ENCODE measurements at places on chromosomes 3 and 15.

- DNase-seq: no peak
Measured at GRCh38 chr3:125351152-125351551, 24.0 kb downstream of the ZNF148 start.

- DNase-seq: no peak
Measured at GRCh38 chr3:113844622-113845222, 6.1 kb downstream of the GRAMD1C start.

GRCh38 chr3:159832024-159832423 lies 156.6 kb upstream of the IL12A start:
- no peak for DNase-seq

DNA sequence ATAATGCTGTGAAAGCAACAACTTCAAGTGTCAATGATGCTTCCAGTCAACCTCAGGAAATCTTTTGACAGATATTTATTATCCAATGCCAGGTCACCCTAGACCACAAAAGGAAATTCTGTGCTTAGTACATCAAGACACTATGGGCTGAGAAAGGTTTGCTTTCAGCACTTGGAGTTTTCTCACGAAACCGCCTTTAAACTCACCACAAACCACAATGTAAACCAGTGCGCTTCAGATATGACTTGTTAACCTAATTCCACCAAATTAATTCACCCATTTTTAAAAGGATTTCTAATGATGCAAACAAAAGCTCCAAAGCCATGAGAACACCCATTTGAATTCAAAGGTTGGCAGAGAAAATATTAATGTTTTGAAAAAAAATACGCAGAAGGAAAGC lies 292.9 kb upstream of the NR2F2 start:
- no peak for DNase-seq

DNA sequence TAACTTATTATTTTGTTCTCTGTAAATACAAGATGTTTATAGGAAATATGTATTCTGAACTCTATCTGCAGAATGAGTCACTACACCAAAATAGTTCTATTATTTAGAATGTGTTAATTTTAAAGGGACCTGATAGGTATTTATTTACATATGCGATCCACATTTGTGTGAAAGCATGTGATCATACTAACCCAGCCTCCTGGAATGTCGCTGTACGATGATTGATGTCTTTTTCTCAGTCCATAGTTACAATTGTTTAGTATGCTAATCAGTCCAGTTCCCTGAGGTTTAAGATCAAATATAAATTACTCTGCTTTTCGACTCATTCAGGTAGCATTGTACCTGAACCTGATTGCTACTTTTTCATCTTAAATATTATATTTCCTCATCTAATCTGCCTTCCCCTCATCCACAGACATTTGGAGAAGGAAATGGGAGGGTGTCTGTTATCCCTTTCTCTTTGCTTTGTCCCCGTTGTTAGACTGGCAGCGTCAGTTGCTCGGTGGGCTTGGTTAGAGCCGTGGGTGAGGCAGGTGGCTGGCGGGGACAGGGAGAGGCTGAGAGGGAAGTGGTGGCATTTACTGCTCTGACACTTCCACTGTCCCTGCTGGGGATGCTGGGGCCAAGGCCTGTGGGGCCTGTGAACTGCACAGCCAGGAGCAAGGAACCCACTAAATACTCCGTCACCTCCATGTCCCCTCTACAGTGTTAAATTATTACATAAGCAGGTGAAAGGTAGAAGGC lies 27.8 kb upstream of the NR2E3 start:
- no peak for DNase-seq

DNA sequence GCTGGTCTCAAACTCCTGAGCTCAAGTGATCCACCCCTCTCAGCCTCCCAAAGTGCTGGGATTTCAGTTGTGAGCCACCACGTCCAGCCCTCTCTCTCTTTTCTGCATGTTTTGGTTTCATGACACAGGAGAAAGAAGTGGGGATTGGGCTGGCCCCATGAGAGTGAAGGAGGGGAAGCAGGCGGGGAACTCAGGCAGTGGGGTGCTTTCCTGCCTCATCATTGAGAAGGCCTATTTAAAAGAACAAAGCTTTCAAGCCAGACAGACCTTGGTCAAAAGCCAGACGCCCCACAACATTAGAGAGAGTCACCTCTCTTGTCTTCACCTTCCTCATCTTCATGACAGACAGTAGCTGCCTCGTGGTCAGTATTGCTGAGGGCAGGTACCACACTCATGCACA lies 15.9 kb downstream of the PSTPIP1 start:
- DNase-seq: no peak
